ENCODE measurements at places on chromosomes 6 and 20.

DNA sequence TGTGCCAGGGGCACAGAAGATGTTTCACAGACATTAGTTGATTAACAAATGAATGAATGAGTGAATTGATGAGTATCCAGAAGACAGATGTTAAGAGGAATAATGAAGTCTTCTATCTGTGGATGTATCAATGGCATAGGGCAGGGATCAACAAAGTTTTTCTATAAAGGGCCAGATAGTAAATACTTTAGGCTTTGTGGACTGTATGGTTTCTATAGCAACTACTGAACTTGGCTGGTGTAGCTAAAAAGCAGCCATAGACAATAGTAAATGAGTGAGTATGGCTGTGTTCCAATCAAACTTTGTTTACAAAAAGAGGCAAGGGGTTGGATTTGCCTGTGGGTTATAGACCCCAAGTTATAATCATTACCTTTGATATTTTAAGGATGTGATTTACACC lies 144.0 kb downstream of the PRL start:
- no peak for DNase-seq

DNA sequence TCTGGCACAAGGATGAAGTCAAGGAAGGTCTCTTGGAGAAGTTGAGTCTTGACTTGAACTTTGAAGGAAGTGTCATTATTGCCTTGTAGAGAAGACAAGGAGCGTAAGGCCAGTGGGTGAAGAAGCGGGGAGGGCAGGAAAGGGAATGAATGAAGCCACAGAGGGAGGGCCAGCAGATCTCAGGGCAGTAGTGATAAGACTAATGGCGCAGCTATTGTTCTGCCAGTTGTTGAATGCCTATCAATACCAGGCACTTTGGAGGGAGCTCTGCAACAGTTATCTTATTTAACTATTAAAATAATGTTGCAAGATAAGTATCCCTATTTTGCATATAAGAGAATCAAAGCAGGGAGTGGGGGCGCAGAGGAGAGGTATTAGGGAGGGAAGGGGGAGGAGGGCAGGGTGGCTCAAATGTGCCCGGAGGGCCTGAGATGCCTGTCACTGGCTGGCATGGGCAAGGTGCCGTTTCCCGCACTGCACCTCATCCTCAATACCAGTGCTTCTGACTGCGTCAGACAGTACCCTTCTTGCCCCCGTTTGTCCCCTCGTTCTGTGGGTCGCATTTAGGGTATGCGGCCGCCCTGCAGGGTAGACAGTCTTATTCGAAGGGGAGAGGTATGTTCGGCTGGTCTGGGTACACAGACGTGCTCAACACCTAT lies 109.8 kb downstream of the ZDHHC14 start:
- no peak for DNase-seq

- DNase-seq: no peak
Measured at GRCh38 chr6:79385893-79386292, 151.3 kb downstream of the LCA5 start.

DNA sequence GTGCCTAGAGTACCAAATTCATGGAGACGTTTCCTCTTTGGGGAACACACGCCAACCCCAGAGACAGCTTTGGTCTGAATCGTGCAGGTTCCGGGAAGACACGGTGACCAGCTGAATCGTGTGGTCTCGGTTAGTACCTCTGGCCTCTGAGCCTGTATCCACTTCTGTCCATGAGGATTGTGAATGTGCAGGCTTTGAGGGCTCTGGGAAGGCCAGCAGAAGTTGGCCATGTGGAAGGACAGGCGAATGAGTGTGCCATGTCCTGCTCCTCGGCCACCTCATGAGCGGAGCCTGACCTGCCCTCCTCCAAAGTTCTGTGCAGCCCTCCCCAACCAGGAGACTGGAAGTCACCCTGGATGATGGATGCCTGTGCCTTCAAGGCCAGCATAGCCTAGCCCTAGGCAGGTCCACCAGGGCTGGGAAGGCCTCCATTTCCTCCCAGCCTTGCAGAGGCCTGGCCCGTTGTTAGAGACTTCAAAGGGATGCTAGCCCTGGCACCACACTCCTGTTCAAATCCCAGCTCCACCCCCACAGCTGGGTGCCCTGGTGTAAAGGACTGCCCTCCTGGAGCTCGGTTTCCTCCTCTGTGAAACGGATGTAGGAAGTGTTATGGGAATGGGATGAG lies 1.7 kb upstream of the TMEM74B start:
- DNase-seq: no peak

DNA sequence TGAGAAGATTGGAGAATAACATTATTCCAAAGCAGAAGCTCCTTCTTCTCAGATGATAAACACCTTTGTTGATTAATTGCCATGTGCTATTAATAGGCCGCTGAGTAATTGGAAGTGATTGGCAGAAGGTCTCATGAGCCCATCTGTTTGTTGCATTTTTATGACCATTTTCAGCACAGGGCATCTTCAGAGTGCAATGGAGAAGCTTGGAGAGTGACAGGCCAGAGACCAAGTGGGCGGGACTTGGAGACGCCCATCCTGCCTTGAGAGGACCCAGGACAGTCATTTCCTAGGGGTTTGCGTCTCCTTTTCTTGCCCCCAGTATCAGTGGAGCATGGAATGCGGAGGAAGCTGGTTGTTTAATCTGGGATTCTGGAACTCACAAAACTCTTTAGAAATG lies 89.5 kb downstream of the CDH4 start:
- DNase-seq: no peak

DNA sequence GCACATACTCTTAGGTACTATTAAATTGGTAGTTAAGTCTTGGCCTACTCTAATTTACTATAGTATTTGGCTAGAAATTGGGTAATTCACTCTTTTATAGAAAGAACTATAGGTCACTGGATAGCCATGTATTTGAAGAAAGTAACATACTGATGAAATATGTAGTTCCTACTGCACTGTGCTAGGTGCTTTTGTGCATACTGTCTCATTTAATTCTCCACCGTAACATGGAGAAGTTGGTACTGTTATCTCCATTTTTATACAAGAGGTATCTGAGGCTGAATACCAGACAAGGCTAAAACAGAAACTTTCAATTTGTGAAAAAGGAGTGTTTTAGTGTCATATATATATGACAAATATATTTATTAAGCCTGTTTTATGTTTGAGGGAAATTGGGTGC lies 29.8 kb downstream of the AFDN start:
- DNase-seq: no peak

- DNase-seq: peak; percentile 51
Measured at GRCh38 chr6:36196880-36197548, 470 bp downstream of the BRPF3 start.

DNA sequence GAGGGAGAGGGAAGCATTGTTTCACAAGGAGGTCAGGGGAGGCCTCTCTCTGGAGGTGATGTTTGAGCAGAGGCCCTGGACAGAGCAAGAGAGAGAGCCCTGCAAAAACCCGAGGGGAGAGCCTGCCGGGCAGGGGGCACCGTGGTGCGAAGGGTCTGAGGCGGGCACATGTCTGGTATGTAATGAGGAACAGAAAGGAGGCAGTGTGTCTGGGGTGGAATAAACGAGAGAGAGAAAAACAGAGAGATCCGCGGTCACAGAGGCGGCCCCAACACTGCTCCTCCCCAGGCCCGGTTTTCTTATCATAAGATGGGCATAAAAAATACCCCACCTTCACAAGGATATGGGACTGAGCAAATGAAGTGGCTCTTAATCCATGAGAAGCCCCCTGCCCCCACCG lies 119.2 kb downstream of the PREX1 start:
- no peak for DNase-seq
